ENCODE measurements at places on chromosomes 5 and 9. TPM values are rescaled to one million over a fixed set of nuclear protein-coding genes. Genes with fewer than 3 reads are reported as not detected.

NUTM2F gene
- total RNA-seq, result not detected

SPATA31D4 gene
- total RNA-seq, result not detected

RNF183 gene
- not detected for total RNA-seq

GZMA gene
- total RNA-seq, result not detected

WDR38 gene
- not detected for total RNA-seq
